ENCODE measurements at places on chromosomes 12 and 14.

- DNase-seq: no peak
Measured at GRCh38 chr14:35218963-35219362, 73.2 kb upstream of the PSMA6 start.

GRCh38 chr14:93056840-93057585 is 58.7 kb downstream of the ITPK1 start:
- no peak for DNase-seq

- no peak for DNase-seq
Measured at GRCh38 chr12:29025937-29026336, 123.1 kb upstream of the FAR2 start.

- no peak for DNase-seq
Measured at GRCh38 chr14:78752518-78753188, 582.5 kb downstream of the NRXN3 start.

- no peak for DNase-seq
Measured at GRCh38 chr14:96160913-96161310, 43.7 kb upstream of the BDKRB2 start.

- DNase-seq: no peak
Measured at GRCh38 chr12:6899837-6900519, 4.6 kb upstream of the LRRC23 start.

DNA sequence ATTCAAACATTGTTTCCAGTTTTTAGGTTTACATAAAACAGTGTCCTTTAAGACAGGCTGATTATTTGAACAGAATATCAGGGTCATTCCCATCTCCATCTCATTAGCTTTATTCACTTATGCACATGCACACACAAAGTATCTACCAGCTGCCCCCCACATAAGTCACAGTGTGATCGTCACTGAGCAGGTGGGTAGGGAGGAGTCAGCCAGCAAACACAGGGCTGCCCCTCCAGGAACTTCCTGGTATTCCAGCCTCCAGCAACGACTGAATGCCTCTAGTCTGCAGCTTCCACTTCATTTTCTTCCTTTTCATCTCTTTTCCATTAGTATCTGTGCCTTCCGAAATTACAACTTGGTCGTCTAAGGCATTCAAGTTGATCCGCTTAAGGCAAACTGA is 48.8 kb upstream of the FOXN3 start:
- no peak for DNase-seq

DNA sequence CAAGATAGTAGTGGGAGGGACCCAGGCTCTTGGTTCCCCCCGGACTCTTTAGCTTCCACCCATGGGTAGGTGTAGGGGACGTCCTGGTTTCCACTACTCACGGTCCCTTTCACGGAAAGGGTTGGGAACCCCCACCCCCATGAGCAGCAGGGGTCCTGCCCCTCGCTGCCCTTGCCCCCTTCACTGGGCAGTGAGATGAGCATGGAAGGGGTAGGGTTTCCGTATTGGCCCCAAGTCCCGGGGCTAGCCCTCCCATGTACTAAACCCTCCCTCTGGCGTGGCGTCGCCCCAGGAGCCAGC is 12.7 kb downstream of the AGAP2 start:
- DNase-seq: no peak

- DNase-seq: no peak
Measured at GRCh38 chr14:86652526-86652925, 1122.6 kb downstream of the FLRT2 start.

- no peak for DNase-seq
Measured at GRCh38 chr14:46571970-46572369, 79.6 kb downstream of the RPL10L start.

DNA sequence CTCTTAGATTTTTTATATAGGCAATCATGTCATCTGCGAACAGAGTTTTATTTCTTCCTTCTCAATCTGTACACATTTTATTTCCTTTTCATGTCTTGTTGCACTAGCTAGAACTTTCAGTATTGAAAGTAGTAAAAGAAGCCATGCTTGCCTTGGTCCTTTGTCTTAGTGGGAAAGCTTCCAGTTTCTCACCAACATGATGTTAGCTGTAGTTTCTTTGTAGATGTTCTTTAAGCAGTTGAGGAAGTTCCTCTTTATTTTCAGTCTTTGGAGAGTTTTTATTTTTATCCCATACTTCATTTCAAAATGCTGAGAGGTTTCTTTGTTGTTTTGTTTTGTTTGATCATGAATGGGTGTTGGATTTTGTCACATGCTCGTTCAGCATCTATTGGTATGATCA is 12.7 kb upstream of the RIMKLB start:
- no peak for DNase-seq

DNA sequence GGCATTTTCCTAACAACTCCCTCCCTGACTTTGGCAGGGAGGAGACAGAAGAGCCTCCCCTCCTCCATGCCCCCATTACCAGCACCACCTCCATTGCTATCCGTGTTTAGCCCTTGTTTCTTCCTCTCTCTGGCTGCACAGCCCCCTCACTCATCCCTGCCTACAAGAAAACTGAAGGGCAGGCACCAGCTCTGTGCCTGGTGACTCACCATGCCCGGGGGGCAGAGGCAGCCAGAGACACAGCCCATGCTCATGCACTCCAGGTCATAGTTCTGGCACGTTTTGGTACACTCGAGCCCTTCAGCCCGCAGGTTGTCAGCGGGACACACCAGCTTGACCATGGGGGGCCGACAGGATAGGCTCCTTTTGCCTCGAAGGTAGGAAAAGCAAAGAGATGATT is 80.4 kb downstream of the VWF start:
- no peak for DNase-seq

DNA sequence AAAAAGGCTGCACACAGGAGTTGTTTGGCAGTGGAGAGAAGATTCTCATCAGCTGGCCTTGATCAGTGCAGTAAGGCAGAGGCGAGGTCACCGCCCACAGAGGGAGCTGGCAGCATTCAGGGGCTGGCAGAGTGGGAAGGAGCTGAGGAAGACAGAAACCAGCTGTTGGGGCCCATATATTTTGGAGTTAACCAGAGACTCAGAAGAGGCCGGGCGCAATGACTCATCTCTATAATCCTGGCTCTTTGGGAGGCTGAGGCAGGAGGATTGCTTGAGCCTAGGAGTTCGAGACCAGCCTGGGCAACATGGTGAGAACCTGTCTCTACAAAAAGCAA is 17.7 kb downstream of the SMCO2 start:
- DNase-seq: no peak

DNA sequence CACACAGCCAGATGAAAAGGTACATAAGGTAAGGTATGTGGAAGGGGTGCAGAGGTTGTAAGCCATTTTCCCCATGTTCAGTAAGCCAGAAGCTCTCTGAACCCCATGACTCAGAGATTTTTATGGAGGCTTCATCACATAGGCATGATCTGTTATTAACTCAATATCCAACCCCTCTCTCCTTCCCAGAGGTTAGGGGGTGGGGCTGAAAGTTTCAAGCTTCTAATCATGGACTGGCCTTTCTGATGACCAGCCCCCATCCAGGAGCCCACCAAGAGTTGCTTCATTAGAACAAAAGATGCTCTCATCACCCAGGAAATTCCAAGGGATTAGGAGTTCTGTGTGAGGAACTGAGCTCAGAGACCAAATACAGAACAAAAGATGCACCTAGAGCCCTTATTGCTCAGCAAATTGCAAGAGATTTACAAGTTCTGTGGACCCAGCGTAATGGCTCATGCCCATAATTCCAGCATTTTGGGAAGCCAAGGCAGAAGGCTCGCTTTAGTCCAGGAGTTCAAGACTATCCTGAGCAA is 103.2 kb upstream of the DAAM1 start:
- no peak for DNase-seq
